ENCODE measurements at places on chromosomes 12 and 14.

DNA sequence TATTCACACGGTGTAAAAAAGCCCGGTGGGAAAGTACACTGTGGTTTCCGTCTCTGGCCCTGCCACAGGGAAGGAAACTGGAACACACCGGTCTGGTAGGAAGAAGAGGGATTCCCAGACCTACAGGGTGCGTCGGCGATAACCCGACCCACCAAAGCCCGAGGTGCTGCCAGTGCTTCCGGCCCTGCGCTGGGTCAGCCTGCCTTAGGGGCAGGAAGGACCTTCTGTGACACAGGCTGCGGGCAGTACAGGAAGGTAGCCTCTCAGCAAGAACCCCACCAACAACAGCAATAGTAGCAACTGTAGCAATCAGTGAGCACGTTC, 169.5 kb upstream of the FKBP4 start:
- no peak for DNase-seq

- DNase-seq = no peak
These were observed 384.8 kb downstream of the BMP4 start for GRCh38 chr14:53571641-53572328.

GRCh38 chr14:101813171-101813759, 51.8 kb downstream of the PPP2R5C start:
- no peak for DNase-seq

DNA sequence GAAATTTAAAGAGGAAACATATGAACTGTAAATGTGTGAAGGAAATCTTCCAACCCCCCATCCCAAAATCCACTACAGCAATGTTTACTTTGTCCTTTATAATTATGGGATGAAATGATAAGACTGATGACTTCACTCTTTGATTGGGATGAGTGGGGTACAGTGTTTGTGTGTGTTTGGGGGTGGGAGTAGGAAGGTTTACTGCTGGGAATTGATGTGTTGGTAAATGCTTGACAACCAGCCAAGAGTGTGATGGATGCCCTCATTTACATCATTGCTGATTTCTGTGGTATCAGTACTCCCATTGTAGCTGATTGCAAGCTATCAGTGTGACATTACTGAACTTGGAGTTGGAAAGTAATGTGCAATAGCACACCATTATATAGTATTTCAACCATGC, 90.9 kb downstream of the KCNMB4 start:
- DNase-seq = no peak

GRCh38 chr14:74551431-74552371, 58.1 kb downstream of the ISCA2 start:
- DNase-seq = no peak

DNA sequence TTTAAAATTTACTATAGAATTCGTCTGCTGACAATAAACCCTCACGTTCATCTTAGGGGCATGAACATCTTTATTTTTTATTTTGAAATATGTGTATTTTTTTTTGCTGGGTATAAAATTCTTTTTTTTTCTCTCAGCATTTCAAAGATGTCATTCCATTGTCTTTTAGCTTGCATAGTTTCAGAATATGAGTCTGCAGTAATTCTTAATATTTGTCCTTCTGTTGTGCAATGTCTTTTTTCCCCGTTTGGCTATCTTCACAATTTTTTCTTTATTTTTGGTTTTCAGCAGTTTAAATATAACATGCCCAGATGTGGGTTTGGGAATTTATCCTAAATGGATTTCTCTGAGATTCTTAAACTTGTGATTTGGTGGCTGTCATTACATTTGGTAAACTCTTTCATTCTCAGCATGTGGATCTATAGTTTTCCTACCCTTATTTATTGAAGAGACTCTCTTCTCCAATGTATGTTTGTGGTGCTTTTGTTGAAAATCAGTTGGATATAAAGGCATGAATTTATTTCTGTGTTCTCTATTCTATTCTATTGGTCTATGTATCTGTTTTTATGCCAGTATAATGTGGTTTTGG, 37.8 kb upstream of the PLBD1 start:
- DNase-seq = no peak

DNA sequence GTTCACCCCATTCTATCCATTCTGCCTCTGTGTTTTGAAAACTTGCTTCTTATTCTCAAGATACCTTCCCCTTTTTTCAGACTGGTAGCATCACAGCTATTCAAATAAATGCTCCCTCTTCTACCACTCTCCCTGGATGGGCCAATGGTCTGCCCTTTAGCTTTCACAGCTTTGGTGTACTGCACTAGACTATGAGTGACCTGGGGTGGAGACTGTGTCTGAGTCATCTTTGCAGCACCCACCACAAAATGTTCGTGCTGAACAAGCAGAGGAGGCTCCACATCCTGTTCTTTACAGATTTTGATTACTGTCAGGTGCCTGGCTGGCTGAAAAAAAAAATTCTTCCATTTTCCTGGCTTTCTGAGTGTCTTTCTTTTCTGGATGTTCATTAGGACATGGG, 1104.1 kb upstream of the TMEM132C start:
- no peak for DNase-seq

- no peak for DNase-seq
These were observed 176.7 kb upstream of the NOS1 start for GRCh38 chr12:117538032-117538690.

DNA sequence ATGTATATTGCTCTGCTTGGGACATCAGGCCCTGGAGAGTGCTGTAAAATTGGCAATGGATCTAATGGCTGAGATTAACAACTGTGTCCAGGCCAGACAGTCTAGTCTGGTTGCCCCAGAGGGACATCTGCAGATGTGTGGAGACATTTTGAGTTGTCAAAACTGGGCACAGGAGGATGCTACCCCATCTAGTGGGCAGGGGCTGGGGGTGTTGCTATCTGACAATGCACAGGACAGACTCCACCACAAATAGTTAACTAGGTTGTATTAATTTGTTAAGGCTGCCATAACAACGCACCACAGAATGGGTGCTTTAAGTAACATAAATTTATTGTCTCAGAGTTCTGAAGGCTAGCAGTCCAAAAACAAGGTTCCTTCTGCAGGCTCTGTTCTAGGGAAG, 302.5 kb upstream of the AMIGO2 start:
- DNase-seq = no peak

- DNase-seq = no peak
These were observed 25.0 kb upstream of the GTF2A1 start for GRCh38 chr14:81245771-81246170.

GRCh38 chr12:73180734-73181133, 908.6 kb downstream of the TRHDE start:
- no peak for DNase-seq

DNA sequence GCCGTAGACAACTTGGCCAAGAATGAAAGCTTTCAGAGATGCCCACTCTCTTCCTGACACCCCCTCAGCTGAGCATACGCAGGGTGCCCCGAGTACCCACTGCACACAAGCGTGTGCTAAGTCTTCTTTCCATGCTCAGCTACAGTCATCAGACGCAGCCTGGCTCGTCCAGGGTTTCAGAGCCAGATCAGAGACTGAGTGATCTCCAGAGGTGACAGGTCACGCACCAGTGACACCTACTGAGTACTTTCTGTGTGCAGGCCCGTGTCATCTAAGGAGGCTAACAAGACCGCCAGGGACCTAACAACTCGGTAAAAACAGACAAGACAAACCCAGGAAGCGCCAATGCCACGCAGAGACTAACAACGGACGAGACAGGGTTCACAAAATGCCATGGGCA, 25.1 kb downstream of the STX2 start:
- no peak for DNase-seq

DNA sequence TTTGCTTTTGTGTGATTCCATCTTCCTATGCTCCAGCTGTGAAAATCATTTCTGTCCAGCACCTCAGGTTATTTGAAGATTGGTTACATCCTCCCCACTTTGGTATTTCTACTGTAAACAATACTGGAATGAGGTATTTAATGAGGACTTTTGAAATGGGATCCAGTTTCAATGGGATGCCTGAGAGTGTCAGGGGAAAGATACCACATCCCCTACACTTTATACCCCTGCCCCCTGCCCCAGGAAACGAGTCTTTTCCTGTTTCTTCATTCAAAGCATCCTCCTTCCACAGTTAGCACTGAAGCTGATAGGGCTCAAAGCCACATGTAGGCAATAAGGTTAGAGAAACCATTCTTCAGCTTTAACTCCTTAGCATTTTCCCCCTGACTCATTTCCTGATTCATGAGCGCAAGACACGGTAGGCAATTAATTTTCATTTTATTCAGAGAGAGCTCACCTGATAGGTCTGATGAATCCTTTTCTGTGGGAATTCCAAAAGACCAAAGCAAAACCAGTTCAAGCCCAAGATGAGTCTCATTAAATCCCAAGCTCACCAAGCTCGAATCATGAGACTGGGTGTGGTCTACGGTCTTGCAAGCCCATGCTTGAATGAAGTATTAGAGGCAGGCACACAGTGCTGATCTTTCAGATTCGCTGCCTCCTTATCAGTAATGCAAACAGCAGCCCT, 143.6 kb upstream of the CRY1 start:
- DNase-seq = no peak

- no peak for DNase-seq
These were observed 83.8 kb downstream of the PTPRB start for GRCh38 chr12:70553391-70553859.

DNA sequence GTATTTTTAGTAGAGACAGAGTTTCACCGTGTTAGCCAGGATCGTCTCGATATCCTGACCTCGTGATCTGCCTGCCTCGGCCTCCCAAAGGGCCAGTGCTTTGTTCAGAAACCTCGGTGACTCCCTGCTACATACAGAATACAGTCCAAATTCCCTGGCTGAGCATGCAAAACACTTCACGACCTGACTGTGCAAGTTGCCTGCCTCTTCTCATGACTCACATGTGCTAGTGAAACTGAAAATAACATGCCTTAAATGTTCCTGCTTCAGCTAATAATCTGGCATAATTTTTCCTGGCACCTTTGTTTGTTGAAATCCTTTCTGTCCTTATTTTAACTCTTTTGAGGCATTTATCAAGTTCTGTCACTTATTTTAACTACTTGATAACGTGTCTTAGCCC, 8.2 kb downstream of the DMAC2L start:
- DNase-seq = no peak

GRCh38 chr12:68119724-68120211, 39.8 kb downstream of the IFNG start:
- peak; percentile 13 for DNase-seq

DNA sequence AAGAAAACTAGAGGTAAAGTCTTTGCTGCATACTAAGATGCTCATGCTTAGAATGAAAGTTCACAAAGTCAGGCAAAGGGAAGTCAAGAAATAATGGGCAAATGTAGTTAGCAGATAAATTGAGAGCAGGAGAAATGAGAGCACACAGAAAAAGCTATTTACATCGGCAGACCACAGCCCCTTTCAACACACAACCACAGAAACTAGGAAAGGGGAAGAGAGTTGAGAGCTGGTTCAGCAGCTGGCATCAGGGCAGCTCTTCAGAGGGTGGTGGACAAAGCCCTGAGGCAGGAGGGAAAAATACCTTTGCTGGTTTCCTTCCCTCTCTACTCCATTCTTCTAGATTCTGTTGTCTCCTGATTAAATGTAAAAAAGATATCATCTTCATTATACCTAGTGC, 95.4 kb upstream of the ANO4 start:
- no peak for DNase-seq

DNA sequence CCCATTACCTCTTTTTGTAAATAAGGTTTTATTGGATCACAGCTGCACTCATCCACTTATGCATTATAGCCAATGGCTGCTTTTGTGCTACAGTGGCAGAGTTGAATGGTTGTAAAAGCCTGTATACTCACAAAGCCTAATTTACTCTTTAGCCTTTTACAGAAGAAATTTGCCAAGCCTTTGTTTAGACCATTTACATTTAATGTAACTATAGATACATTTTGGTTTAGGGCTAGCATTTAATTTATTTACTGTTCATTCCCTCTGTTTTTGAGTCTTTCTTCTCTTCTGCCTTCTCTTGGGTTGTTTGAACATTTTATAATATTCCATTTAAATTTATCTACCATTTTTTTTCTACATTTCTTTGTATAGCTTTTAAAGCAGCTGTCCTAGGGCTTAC, 217.1 kb upstream of the AMIGO2 start:
- no peak for DNase-seq

GRCh38 chr14:54901380-54902142, 1.1 kb downstream of the GCH1 start:
- no peak for DNase-seq

GRCh38 chr14:74804219-74804825, 41.2 kb downstream of the YLPM1 start:
- DNase-seq = no peak

DNA sequence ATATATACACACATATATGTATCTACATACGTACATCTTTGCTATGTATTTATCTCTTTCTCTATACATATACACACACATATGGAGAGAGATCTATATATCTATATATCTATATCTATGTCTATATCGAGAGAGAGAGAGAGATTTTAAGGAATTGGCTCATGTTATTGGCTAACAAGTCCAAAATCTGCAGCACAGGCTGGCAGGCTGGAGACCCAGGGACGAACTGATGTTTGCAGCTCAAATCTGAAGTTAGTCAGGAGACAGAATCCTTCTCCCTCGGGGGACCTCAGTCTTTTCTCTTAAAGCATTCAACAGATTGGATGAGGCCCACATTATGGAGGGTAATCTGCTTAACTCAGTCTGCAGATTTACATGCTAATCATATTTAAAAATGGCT, 40.7 kb upstream of the DACT1 start:
- DNase-seq = no peak

DNA sequence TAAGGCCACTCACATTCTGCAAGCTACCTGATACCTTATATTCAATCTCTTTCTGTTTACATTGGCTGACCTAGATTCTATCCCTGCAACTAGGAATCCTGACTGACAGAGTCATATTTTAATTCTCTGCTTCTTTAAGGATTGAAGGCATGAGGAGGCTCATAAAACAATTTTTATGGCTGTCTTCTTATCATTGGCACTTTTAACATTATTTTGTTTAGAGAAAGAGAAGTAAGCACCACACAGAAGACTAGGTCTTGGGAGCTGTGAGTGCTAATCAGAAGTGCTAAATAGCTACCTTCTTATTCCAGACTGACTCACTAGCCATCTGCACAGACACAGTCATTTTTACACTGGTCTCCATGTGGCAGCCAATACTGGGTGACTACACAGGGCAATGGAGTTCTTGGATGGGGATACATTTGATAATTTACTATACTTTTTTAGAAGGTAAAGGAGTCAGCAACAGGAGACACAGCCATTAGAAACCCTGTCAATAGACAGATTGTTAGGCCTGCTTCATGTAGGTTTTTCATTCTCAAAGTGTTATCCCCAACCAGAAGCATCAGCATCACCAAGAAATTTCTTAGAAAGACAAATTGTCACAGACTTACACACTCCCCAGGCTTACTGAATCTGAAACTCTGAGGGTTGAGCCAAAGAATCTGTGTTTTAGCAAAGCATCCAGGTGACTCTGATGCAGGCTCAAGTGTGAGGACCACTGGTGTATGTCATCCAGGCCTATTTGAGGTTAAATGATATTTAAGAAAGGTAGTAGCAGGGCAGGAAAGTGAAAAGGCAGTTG, 214.1 kb downstream of the DUSP6 start:
- no peak for DNase-seq

GRCh38 chr12:71702590-71702989, 16.7 kb downstream of the TMEM19 start:
- DNase-seq = no peak

- no peak for DNase-seq
These were observed 194.8 kb upstream of the DCN start for GRCh38 chr12:91377436-91377835.
